ENCODE measurements at places on chromosomes 12 and 14. TPM values are rescaled to one million over a fixed set of nuclear protein-coding genes. Genes with fewer than 3 reads are reported as not detected.

GRCh38 chr14:75711796-75712211, 50.8 kb downstream of the TTLL5 start:
- H3K36me3 ChIP-seq: peaks cover 8% of the 10 kb centered on the region
- H3K27ac ChIP-seq: peak overlapping the region; percentile 83
- no peaks in the 10 kb centered on the region for H3K27me3 ChIP-seq
- no peak overlapping the region for H3K4me3 ChIP-seq
- peak; percentile 67 for DNase-seq

DNA sequence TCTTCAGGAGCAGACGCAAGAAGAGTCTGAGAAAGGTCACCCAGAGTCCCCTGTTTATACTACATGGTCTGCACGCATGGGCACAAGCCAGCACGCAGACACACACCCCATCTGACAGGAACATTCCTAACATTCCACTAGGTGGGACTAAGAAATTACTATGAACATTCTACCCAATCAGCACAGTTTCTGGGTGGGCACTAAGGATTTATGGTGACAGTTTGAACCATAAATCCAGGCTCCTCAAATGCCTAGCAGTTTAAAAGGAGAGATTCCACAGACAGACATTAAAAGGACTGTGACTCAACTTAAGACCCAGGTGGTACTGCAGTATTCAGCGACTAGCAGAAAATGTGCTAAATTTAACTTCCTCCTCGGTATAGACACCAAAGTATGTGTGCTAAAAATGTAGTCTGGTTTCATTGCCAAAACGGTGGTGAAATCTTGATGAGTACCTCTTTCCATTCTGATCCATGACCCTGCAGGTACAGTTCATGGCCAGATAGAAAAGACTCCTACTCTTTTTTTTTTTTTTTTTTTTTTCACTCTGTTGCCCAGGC, 16.2 kb downstream of the ABHD4 start:
- no peak overlapping the region for H3K27ac ChIP-seq
- no peak overlapping the region for H3K4me3 ChIP-seq
- no peaks in the 10 kb centered on the region for H3K27me3 ChIP-seq
- no peaks in the 10 kb centered on the region for H3K4me1 ChIP-seq
- peaks cover 35% of the 10 kb centered on the region for H3K36me3 ChIP-seq
- peak; percentile 76 for DNase-seq

GRCh38 chr12:4322726-4323125, 1.7 kb downstream of the TIGAR start:
- H3K4me3 ChIP-seq: no peak overlapping the region
- DNase-seq: no peak
- H3K27me3 ChIP-seq: no peaks in the 10 kb centered on the region
- H3K4me1 ChIP-seq: peaks cover 54% of the 10 kb centered on the region
- no peak overlapping the region for H3K27ac ChIP-seq

The DPPA3 gene
- not detected for total RNA-seq

The DIP2B gene
- 5.8 TPM for total RNA-seq

DNA sequence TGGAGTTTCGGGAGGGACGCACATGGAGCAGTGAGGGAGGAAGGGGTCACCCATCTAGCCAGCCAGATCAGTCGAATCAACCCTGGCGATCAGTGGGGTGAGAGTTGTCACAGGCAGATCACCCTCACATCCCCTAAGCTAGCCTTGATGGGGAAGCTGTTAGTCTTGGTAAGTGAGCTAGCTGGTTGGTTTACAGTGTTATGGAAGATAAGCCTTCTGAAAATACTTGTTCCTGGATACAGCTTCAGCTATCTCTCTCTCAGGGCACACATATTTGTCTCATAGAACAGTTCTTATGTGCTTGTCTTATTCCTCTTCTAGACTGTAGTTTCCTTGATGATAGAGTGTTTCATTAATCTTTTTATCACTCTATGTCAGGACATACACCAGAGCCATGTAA, 26.2 kb upstream of the MANSC4 start:
- DNase-seq: no peak
- no peaks in the 10 kb centered on the region for H3K4me1 ChIP-seq
- no peak overlapping the region for H3K27ac ChIP-seq
- H3K27me3 ChIP-seq: no peaks in the 10 kb centered on the region
- H3K4me3 ChIP-seq: no peak overlapping the region

- H3K27ac ChIP-seq: no peak overlapping the region
- no peak for DNase-seq
- H3K27me3 ChIP-seq: no peaks in the 10 kb centered on the region
- peaks cover 6% of the 10 kb centered on the region for H3K4me1 ChIP-seq
- H3K36me3 ChIP-seq: no peaks in the 10 kb centered on the region
Observed at GRCh38 chr12:42135259-42135814, 9.3 kb downstream of the GXYLT1 start.

The CLSTN3 gene
- total RNA-seq: 8.5 TPM

DNA sequence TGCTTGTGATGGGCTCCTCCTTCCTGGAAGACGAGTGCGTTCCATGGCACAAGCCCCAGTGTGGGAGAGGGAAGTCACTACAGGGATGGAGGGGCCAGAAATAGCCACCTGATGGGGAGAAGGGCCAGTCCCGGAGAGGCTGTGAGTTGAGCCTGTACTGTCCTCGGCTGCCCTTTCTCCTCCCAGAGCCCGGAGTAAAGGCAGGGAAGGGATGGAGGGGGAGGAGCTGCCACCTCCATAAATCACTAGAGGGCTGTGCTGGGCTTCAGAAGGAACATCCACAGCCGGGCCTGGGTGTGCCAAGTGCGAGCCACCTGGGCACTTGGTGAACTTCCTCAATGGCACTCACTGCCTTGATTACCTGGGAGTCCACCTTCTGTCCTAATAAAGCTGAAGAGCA, 110.1 kb downstream of the RBM19 start:
- DNase-seq: no peak
- H3K27ac ChIP-seq: no peak overlapping the region
- H3K27me3 ChIP-seq: no peaks in the 10 kb centered on the region
- no peaks in the 10 kb centered on the region for H3K4me1 ChIP-seq

The IL25 gene
- not detected for total RNA-seq

GRCh38 chr12:107026806-107027635, 40.1 kb upstream of the MTERF2 start:
- peaks cover 57% of the 10 kb centered on the region for H3K4me1 ChIP-seq
- H3K27me3 ChIP-seq: no peaks in the 10 kb centered on the region
- H3K36me3 ChIP-seq: no peaks in the 10 kb centered on the region

- H3K4me1 ChIP-seq: no peaks in the 10 kb centered on the region
- H3K36me3 ChIP-seq: no peaks in the 10 kb centered on the region
- H3K27ac ChIP-seq: no peak overlapping the region
- no peak for DNase-seq
- H3K4me3 ChIP-seq: no peak overlapping the region
- peaks cover 6% of the 10 kb centered on the region for H3K27me3 ChIP-seq
Observed at GRCh38 chr12:111268738-111269572, 99.9 kb downstream of the PHETA1 start.

DNA sequence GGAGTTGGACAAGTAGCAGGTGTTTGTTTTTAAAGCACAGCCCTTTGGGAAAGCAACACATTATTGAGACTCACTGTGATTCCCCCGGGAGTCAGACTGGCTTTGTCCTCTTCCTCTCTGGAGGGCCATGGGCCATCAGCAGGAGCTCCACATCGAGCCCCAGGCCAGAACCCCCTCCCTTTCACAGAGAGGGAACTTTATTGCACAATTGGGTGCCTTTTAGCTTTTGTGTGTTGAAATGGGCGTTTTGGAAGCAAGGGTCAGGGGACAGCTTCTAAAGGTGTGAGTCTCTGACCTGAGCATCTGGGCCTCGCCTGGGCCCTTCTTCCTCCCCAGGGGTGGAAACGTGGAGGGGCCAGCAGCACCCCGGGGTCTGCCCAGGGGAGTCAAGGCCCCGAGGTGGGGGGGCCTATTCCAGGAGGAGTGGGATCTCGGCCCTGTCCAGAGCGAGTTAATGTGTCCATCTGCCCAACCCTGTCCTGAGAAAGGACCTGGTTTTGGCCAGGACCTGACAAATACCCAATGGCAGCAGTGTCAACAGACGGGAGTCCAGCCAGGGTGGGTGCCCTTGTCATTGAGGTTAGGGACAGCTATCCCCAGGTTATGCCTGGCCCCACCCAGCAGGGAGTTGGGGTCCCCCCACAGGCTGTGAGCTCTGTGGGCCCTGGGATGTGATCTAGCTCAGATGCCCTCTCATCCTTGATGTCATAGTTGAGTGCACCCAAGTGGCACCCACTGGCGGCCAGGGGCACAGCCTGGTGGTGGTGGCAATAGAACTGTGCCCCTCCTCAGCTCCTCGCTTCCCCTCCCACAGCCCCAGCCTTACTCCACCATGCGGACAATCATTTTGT, 37.1 kb downstream of the SLC8B1 start:
- H3K27me3 ChIP-seq: no peaks in the 10 kb centered on the region
- peaks cover 5% of the 10 kb centered on the region for H3K4me1 ChIP-seq
- no peak overlapping the region for H3K27ac ChIP-seq
- no peak overlapping the region for H3K4me3 ChIP-seq

GRCh38 chr12:5377997-5378592, 53.8 kb upstream of the NTF3 start:
- DNase-seq: peak; percentile 39
- H3K4me1 ChIP-seq: no peaks in the 10 kb centered on the region
- H3K36me3 ChIP-seq: no peaks in the 10 kb centered on the region
- H3K4me3 ChIP-seq: no peak overlapping the region
- H3K27ac ChIP-seq: no peak overlapping the region

DNA sequence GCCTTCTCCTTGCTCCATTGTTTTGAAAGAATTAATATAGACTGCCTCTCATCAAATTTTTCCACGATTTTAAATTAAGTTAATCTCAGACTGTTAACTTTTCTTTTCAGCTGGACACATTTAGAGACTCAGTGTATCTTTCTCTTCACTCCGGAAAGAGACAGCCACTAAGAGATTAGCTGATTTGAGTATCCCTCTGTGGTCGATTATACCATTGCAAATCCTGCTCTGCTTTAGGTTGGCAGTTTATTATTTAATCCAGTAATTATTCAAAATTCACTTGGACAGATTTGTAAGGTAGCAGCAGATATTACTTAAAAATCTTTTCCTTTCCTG, 588 bp upstream of the TWF1 start:
- DNase-seq: no peak
- H3K4me3 ChIP-seq: peak overlapping the region; percentile 88
- no peaks in the 10 kb centered on the region for H3K27me3 ChIP-seq
- H3K4me1 ChIP-seq: peaks cover 41% of the 10 kb centered on the region

DNA sequence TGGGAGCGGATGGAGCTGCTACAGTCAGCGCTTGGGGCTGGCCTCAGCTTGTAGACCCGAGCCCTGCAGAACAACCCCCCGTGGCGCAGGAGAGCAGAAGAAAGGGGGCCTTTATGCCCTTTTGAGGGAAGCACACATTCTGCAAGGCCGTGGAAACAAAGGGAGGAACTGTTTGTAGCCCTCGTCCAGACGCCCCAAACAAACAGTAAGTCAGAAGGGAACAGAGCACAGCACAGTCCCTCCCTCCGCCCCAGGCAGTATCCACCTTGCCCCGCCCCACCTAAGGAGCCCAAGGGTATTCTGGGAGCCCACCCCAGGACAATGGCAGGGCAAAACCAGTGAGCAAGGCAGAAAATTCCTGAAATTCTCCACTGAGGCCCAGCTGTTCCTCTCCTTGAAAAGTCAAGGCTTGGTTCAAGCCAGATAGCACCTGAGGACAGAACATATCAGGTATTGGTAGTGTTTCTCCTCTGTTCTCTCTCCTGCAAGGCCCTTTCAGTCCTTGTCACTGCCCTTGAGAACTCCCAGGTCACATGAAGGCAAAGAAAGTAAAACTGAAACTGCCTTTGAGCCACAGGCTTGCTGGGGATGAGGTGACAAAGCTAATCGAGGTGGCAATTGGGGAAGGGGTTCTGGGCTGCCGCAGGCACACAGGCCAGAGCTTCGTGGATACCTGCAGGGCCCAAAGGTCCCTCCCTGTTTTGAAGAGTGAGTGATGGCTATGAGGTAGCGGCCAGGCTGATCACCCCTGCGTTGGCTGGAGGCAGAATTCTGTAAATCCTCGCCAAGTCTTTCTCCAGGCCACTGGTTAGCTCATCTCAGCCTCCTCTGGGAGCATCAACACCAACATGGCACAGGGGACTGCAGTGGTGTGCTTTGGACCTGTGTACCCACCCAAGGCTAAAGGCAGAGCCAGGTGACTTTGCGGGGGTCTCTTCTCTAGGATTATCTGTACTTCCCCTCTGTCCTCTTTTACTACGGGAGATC, 499 bp downstream of the DGLUCY start:
- no peaks in the 10 kb centered on the region for H3K36me3 ChIP-seq
- peak overlapping the region; percentile 98 for H3K27ac ChIP-seq
- peak; percentile 66 for DNase-seq

DNA sequence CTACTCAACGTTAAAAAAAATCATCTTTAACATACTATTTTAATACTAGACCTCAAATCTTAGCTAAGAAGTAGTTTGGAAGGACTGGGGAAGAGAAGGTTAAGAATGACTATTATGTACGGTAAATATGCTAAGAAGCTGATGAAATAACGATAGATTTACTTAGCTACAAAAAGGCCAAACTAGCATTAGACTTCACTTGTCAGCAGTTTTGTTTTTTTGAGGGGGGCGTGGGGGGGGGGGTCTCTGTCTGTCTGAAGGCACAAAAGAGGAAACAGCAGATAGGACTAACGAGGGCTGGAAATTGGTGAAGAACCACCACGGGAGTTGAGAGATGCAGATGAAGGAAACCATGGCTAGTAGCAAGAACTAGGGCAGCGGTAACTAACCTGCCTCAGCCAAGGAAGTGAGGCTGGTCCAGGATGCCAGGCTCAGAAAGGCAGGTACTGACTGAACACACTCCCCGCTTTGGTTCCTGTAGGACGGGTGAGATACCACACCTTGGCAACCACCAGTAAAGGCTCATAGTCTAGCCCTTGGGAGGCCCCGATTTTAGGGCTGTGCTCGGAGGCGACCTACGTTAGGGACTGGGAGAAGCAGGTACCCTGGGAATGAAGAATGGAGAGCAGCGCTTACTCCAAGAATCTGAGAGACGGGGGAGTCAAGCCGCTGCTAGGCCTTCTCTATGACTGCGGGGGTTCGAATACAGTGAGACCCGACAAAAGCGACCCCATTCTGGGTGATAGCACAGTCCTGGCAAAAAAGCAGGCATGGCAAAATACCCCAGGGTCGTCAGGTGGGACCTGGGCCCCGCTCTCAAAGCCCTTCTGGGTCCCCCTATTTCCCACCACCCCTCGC, 675 bp downstream of the NEDD8 start:
- peak overlapping the region; percentile 88 for H3K27ac ChIP-seq
- peak; percentile 39 for DNase-seq
- peak overlapping the region; percentile 95 for H3K4me3 ChIP-seq
- no peaks in the 10 kb centered on the region for H3K27me3 ChIP-seq
- peaks cover 44% of the 10 kb centered on the region for H3K4me1 ChIP-seq

- H3K4me1 ChIP-seq: no peaks in the 10 kb centered on the region
- no peak overlapping the region for H3K27ac ChIP-seq
Observed at GRCh38 chr12:54605138-54605970, 16.9 kb upstream of the PPP1R1A start.

The GARIN6 gene
- total RNA-seq: not detected

GRCh38 chr14:92622311-92622710, 108.7 kb downstream of the RIN3 start:
- H3K36me3 ChIP-seq: peaks cover 12% of the 10 kb centered on the region
- no peak for DNase-seq
- H3K27ac ChIP-seq: no peak overlapping the region
- no peaks in the 10 kb centered on the region for H3K27me3 ChIP-seq

DNA sequence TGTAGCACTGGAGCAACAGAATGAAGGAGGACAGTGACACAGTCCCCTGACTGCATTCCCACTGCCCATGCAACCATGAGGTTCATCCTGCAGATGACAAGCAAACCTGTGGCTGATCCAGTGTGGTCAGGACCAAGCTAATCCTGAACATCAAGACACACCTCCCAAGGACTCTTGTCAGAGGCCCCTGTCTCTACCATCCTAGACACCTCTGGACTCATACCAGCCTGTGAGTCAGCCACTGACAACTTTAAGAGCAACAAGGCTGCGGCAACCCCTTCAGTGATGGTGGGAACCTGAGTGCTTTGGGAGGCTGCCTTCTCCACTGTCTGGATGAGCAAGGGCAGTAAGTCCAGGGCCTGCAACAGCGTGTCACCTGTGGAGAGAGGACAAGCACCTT, 24.6 kb downstream of the GCN1 start:
- H3K4me1 ChIP-seq: no peaks in the 10 kb centered on the region
- H3K4me3 ChIP-seq: no peak overlapping the region
- H3K27ac ChIP-seq: no peak overlapping the region
- peaks cover 100% of the 10 kb centered on the region for H3K36me3 ChIP-seq

All from stomach (tissue), 19 donors.